Neural crest cell (in vitro differentiated cells): ENCODE measurements at places on chromosomes 5 and 9. TPM values are rescaled to one million over a fixed set of nuclear protein-coding genes. Genes with fewer than 3 reads are reported as not detected.

Gene CDC20B
- not detected in 2 replicates for total RNA-seq

Gene IER5L
- 19.1 and 19.9 TPM in 2 replicates for total RNA-seq

Gene C9orf50
- 0.26 and 0.27 TPM in 2 replicates for total RNA-seq

Gene CTXN3
- not detected in 2 replicates for total RNA-seq

Gene CYFIP2
- 74.5 and 76.6 TPM in 2 replicates for total RNA-seq

Gene RASGEF1C
- 1.7 and 2.0 TPM in 2 replicates for total RNA-seq

Gene PPIC
- total RNA-seq: 0.93 and 1.7 TPM in 2 replicates

Gene PCDHGB6
- total RNA-seq: 53.6 and 53.7 TPM in 2 replicates

Gene ADAMTSL1
- total RNA-seq: 2.3 and 2.5 TPM in 2 replicates

Gene NTNG2
- 2.4 and 3.6 TPM in 2 replicates for total RNA-seq

Gene FGFR4
- total RNA-seq: 5.4 and 7.1 TPM in 2 replicates

Gene NEK6
- total RNA-seq: 31.7 and 31.9 TPM in 2 replicates

Gene CBY3
- total RNA-seq: not detected in 2 replicates

Gene SLC45A2
- total RNA-seq: 0.36 and 1.3 TPM in 2 replicates

Gene HSDL2
- 20.9 and 23.5 TPM in 2 replicates for total RNA-seq

Gene EXOC3
- total RNA-seq: 56.0 and 61.3 TPM in 2 replicates

Gene KCNN2
- 1.9 and 2.7 TPM in 2 replicates for total RNA-seq

Gene IL3
- not detected in 2 replicates for total RNA-seq

Gene IRGM
- not detected in 2 replicates for total RNA-seq

Gene PHYHD1
- 3.9 and 5.0 TPM in 2 replicates for total RNA-seq

Gene DND1
- total RNA-seq: 4.2 and 4.6 TPM in 2 replicates

Gene C5orf22
- 31.3 and 33.5 TPM in 2 replicates for total RNA-seq

Gene N4BP3
- total RNA-seq: 1.3 and 1.4 TPM in 2 replicates

Gene PCDHGA2
- 0.32 and 0.54 TPM in 2 replicates for total RNA-seq

Gene LCNL1
- not detected in 2 replicates for total RNA-seq

Gene OCLN
- total RNA-seq: 6.7 and 7.9 TPM in 2 replicates

Gene FSTL4
- total RNA-seq: 1.6 and 2.0 TPM in 2 replicates

Gene TRAF1
- 3.5 and 3.8 TPM in 2 replicates for total RNA-seq

Gene BSPRY
- total RNA-seq: not detected in 2 replicates

Gene CARD6
- not detected in 2 replicates for total RNA-seq

Gene TAF11L10
- not detected in 2 replicates for total RNA-seq

Gene CER1
- total RNA-seq: 0.32 and 0.40 TPM in 2 replicates

Gene AQP3
- 1.1 TPM in 2 replicates for total RNA-seq

Gene TAF1L
- total RNA-seq: not detected in 2 replicates

Gene SHISAL2B
- 0.55 and 0.93 TPM in 2 replicates for total RNA-seq

Gene IL4
- total RNA-seq: not detected in 2 replicates

Gene PPP1R2B
- total RNA-seq: not detected in 2 replicates

Gene TNPO1
- total RNA-seq: 172 and 176 TPM in 2 replicates
